ENCODE measurements at places on chromosomes 5 and 9. TPM values are rescaled to one million over a fixed set of nuclear protein-coding genes. Genes with fewer than 3 reads are reported as not detected.

Gene ARHGEF37
- 1.6 TPM for total RNA-seq

Gene MYMK
- not detected for total RNA-seq

Gene PRR16
- not detected for total RNA-seq

Gene SHOC1
- not detected for total RNA-seq

Gene SLC2A8
- 10.7 TPM for total RNA-seq

Gene GKAP1
- total RNA-seq: 2.8 TPM

Gene PAX5
- 0.11 TPM for total RNA-seq
